HS-27A (cell line): ENCODE measurements at places on chromosomes 12 and 14.
A peak's percentile ranks its signal among the peaks of the same experiment; 100 is the strongest.

DNA sequence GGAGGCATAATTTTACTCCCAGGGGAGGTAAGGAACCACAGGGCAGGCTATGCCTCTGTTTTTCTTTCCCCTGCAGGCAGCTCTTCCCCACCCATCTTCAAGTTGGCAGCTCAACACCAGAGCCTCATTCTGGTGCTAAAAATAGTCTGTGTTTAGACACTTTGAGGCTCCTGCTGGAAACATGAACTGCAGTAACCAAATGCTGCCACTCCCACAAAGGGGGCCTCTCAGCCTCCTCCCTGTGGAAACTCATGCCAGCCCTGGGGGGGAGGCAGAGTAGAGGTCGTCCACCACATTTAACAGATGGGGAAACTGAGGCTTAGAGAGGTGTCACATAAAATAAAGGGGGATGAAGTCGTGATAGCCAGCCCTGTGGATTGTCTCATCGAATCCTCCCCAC, 61.4 kb downstream of the WSCD2 start:
- DNase-seq = no peak

GRCh38 chr12:108060903-108061302, 68.2 kb upstream of the WSCD2 start:
- no peak for DNase-seq

DNA sequence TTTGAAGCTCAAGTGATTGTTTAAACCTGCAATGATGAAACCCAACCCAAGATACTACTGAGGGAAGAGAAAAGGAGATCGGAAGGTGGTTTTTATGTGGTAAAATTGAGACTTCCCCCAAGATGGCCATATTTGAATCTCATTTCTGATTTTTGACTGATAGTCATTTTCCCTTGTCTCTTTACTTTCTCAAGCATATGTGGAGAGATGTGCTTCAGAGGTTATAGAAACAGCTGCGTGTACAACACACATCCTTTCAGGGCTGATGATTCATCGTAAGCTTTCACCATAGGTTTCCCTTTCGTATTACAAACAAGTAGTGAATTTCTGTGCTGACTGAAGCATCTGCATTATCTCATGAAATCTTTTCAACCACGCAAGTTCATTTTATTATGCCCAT, 276.2 kb downstream of the EMP1 start:
- DNase-seq = no peak

DNA sequence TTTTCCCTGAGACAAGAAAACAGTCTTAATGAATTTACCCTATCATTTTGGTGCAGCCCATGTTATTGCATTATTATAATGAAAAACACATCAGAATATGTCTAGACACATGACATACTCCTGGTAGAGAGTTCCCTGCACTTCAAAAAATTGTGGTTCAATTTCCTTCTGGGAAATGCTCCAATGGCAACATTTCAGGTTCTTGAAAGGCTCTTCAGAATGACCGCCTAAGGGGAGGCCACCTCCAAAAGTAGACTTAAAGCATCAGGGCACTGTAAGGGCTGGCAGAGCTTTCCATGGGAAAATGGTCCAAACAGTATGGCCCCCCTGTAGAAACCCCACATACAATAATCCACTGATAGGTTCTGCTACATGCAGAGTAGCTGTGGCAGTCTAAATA, 110.7 kb downstream of the SLC25A21 start:
- no peak for DNase-seq

- no peak for DNase-seq
These were observed 32.1 kb upstream of the C2CD5 start for GRCh38 chr12:22576473-22576872.

GRCh38 chr14:90005939-90006530, 50.3 kb downstream of the TDP1 start:
- DNase-seq = no peak

GRCh38 chr12:4250691-4251090, 22.9 kb upstream of the CCND2 start:
- no peak for DNase-seq

DNA sequence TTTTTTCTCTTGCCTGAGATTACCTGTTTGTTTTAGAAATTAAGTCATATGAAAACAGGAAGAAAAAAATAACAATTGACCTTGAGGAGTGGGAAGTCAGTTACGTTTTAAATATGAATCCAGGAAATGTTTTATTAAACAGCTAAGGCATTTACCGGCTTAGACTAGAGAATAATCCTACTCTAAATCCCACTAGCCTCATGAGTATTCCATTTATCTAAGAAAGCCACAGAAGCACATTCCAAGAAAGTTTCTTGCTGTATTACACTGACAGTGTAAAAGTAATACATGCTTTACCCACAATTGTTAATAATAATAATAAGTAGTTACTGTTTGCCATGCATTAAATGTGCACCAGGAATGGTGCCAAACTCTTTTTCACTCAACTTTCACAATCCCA, 90.9 kb downstream of the BMP4 start:
- DNase-seq = no peak

DNA sequence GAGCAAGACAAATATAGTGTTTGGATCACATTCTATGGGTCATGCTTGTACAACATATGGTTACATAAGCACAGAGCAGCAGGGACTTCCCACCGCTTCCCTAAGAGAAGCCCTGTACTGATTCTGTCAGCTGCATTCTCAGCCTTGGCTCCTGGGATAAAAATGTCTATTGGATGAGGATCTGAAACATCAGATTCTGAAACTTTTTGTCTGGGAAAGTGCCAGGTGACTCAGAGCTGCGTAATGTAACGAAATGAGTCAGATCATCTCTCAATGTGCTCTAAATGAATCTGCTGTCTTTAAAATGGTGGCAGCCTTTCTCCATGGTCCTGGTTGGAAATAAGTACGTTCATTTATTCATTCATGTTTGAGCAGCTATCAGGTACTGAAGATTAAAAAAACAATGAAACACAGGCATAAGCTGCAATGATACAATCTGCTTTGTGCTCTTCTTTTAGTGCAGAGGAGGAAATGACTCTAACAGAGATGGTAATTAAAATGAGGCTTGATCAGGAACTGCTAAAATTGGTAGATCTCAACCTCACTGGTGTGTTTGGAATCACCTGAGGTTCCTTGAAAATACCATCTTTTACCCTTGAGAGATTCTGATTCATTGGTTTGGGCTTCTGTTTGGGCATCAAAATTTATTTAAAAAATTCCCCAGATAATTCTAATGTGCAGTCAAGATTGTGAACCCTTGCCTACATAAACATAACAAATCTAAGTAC, 99.1 kb upstream of the NAP1L1 start:
- peak; percentile 99 for DNase-seq
